ENCODE measurements at places on chromosomes 2 and 18. TPM values are rescaled to one million over a fixed set of nuclear protein-coding genes. Genes with fewer than 3 reads are reported as not detected.

Gene SNRPD1
- total RNA-seq = 4.1 TPM

Gene DCDC2C
- total RNA-seq = not detected

Gene HOXD10
- not detected for total RNA-seq

Gene OTX1
- total RNA-seq = not detected

Gene ATG9A
- 32.7 TPM for total RNA-seq

Gene SAG
- total RNA-seq = not detected

Gene AGPS
- 26.8 TPM for total RNA-seq

Gene ARHGAP28
- 0.61 TPM for total RNA-seq

Gene GPAT2
- not detected for total RNA-seq

Gene REG3A
- not detected for total RNA-seq

Gene LBX2
- 5.8 TPM for total RNA-seq

Gene MYO5B
- total RNA-seq = 15.0 TPM

Gene CRYBA2
- not detected for total RNA-seq

Gene MAP2
- 4.0 TPM for total RNA-seq

Gene AFF3
- 6.6 TPM for total RNA-seq

Gene SERPINB10
- not detected for total RNA-seq

Gene ADAM23
- total RNA-seq = 0.11 TPM

Gene SOWAHC
- total RNA-seq = 55.1 TPM

Gene RAB27B
- 1.0 TPM for total RNA-seq

Gene B3GNT7
- 1.0 TPM for total RNA-seq

Gene RPRM
- not detected for total RNA-seq

Gene RIT2
- not detected for total RNA-seq

Gene FAM161A
- 1.1 TPM for total RNA-seq

Gene INPP5D
- total RNA-seq = 8.1 TPM

Gene IHH
- total RNA-seq = 3.9 TPM

Gene RNU2-63P
- total RNA-seq = not detected

Gene SPATA3
- total RNA-seq = not detected

Gene LNPK
- total RNA-seq = 30.7 TPM

Gene UGT1A8
- total RNA-seq = 2.8 TPM

Gene ERFE
- total RNA-seq = 0.27 TPM

Gene ECEL1
- not detected for total RNA-seq

Gene SCLY
- total RNA-seq = 37.2 TPM

Gene NT5DC4
- total RNA-seq = not detected

Gene GAL3ST2
- 0.83 TPM for total RNA-seq

Gene OLA1
- 30.4 TPM for total RNA-seq

Gene SCN7A
- total RNA-seq = 0.27 TPM

Gene MC4R
- not detected for total RNA-seq

Gene ZC3H8
- 34.4 TPM for total RNA-seq

Gene SLC5A7
- total RNA-seq = not detected

Gene NUP35
- total RNA-seq = 12.8 TPM

Gene NAB1
- 29.9 TPM for total RNA-seq

Gene UGT1A3
- total RNA-seq = 12.9 TPM

Gene PID1
- total RNA-seq = 57.2 TPM

Gene PCARE
- total RNA-seq = not detected

Gene WNT10A
- not detected for total RNA-seq

Gene RNF144A
- 2.0 TPM for total RNA-seq

Gene RAB17
- 106 TPM for total RNA-seq
